ENCODE measurements at places on chromosomes 4 and X.
A peak's percentile ranks its signal among the peaks of the same experiment; 100 is the strongest.

DNA sequence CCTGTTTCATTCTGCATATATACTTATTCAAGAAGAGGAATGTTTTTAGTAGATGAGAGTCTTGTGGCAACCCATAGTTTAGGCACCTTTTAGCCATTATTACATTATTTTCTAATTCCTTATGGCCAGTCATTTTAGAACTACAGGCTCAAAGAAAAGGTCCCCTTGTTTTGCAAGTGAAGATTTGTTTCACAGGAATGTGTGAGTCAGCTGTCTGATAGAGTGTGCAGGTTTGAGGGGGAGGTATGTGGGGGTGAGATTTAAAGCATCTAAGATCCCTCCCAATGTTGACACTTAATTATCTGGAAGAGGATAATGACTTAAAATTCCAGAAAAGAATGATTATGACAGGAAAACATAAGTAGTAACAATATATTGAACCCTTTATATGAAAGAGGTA, 495.6 kb downstream of the KCNIP4 start:
- no peak for DNase-seq

- no peak for DNase-seq
These were observed 166.3 kb downstream of the FNIP2 start for GRCh38 chr4:158934996-158935669.

DNA sequence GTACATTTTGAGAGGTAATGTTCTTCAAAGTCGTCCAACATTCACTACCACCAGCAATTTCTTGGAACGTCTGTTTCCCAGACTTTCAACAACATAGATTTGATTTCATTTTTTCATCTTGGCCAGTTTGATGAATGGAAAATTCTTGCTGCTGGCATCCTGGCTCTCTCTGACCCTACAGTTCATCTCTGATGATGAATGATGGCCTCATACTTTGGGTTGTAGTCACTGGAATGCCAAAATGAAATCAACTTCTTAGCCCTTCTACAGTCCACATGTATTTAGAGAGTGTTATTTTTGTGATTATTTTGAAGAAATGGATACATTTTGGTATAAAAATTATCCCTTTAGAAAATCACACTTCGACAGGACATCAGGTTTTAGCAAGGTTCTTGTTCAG, 8.8 kb downstream of the CHST7 start:
- peak; percentile 26 for DNase-seq

GRCh38 chrX:44723426-44723825, 120.4 kb upstream of the DUSP21 start:
- DNase-seq, result no peak

DNA sequence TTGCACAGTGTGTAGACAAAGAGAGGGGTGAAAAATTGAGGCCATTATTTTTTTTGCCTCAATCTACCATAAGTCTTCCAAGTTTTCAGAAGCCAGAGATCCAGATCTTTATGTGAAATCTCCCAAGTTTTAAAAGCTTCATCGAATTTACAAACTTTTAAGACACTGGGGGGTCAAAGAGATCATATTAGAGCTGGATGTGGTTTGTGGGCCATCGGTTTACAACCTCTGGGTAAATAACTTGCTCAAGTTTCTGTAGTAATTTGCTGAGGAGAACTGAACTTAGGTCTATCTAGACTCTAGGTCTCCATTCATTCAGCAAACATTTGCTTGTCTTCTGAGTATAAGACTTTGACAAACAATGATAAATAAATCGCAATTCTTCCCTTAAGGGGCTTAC, 54.0 kb upstream of the CHRNA9 start:
- no peak for DNase-seq

- no peak for DNase-seq
These were observed 39.6 kb downstream of the KLF3 start for GRCh38 chr4:38703635-38704034.

GRCh38 chrX:115408771-115409400, 119.4 kb downstream of the LUZP4 start:
- DNase-seq, result no peak

DNA sequence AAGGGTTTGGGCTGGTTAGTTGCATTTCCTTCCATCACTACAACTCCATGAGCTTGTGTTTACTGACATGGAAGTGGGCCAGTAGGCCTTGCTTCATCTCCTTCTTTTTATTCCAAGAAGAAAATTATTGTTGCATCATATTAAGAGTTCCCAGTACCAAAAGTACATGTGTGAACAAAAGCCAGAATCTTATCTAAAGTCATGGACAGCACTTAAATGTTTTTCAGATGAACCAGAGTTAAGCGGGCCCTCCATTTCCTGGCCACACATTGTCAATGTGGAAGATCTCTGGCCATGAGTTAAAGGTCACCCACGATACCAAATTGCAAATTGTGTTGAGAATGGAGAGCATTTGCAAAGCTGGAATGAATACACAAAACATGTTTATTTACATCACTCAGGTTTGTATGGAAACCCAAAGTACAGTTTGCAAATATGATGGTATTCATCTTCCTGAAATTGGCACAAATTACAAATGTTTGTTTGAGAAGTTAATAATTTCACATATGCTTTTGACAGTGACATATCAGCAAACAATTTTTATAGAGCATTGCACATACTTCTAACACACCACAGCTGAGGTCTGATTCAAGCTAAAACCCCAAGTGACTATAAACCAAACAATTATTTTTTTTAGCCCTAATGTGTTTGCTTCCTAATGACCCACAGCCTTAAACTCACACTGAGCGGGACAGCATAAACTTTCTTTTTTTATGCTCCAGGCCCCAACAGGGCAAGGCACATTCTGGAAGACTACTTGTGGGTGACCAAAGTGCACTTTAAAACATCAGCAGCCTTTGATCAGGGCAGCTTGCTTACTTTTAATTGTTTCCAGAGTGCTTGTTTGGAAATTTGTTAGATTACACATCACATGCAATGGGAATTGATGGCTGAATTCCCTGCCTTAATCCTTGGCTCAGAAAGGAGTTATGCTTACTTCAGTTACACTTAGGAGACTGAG, 502.9 kb upstream of the SLIT2 start:
- DNase-seq, result peak; percentile 68

DNA sequence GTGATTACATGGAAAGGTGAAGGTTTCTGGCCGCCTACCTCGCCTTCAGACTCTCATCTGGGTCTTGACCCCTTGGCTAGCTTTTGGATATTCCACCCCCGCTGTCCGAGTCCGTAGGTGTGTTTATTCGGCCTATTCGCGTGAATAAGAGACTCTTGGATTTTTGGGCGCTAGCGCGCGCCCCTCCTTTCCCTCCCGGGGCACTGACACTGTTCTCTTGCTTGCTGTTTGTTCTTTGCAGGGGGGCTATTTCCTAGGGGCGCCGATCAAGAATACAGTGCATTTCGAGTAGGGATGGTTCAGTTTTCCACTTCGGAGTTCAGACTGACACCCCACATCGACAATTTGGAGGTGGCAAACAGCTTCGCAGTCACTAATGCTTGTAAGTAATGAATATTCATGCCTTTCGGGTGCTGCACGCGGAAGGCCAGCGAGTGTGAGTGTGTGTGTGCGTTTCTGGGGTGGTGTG, 932 bp downstream of the GRIA2 start:
- no peak for DNase-seq

- DNase-seq, result no peak
These were observed 80.8 kb upstream of the ACSL1 start for GRCh38 chr4:184906480-184907097.

- peak; percentile 17 for DNase-seq
These were observed 53.7 kb upstream of the TMPRSS11F start for GRCh38 chr4:68183417-68183816.

DNA sequence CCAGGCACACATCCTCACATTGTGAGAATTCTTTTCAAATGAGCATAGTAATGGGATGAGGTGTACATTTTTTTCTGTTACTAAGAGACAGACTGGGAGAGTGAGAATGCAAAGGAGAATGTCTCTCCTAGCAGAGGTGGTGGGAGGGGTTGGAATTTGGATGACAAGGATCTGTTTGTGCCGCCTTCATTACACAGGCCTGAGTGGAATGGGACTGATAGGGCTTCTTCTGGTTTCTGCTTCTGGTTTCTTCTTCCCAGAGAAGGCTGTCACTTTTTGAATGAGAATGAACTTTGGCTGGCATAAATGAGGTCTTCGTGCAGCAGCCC, 55.4 kb downstream of the C4orf51 start:
- peak; percentile 80 for DNase-seq

DNA sequence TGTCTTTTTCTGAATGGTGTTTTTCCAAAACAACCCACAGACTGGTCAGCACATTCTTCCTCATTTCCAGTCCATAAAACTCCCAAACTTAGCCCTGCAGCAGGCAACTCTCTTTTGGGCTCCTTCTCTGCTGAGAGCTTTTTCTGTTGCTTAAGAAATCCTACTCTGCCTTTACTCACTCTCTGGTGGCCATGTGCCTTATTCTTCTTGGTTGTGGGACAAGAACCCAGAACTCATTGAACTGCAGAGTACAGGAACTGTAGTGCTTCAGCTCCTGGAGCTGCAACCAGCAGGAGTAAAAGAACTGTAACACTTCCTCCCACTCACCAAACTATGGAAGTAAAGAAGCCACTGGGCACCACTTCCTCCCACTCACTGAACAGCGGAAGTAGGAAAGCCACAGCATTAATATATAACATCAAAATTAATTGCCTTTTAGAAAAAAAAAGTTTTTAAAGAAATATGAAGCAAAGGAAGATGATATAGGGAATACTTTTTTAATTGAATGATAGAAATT, 864.1 kb upstream of the PCDH10 start:
- DNase-seq, result no peak

- no peak for DNase-seq
These were observed 392.2 kb downstream of the OPHN1 start for GRCh38 chrX:68041110-68041509.

GRCh38 chr4:71487344-71487920, 148.6 kb downstream of the SLC4A4 start:
- DNase-seq, result no peak

- no peak for DNase-seq
These were observed 64.6 kb downstream of the HHIP start for GRCh38 chr4:144710526-144710912.

- DNase-seq, result no peak
These were observed 1.7 kb downstream of the SLAIN2 start for GRCh38 chr4:48343035-48343434.

DNA sequence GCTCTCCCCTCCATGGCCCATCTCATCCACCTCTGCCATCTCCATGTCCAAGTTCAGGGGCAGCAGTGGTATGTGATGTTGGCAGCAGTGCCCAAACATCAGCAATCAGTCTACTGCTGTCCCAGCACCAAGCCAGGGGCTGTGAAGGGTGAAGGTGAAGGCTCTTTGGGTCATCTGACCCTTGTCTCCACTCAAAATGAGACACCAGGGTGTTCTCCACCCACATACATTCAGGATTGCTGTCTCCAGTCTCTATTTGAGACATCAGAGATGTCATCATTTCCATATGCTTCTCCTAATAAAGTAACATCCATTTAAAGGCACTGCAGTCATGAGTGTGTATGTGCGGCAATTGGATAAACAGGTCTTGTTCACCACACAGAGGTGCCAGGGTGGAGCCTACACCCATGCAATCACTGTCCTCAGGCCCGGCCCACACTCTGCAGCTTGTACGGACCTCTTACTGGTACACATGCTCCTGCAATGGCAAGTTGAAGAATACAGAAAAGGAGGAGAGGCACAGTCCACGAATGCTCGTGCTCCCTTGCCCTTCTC, 22.2 kb downstream of the MAML3 start:
- DNase-seq, result no peak

GRCh38 chr4:10102474-10103332, 13.9 kb downstream of the WDR1 start:
- DNase-seq, result no peak

DNA sequence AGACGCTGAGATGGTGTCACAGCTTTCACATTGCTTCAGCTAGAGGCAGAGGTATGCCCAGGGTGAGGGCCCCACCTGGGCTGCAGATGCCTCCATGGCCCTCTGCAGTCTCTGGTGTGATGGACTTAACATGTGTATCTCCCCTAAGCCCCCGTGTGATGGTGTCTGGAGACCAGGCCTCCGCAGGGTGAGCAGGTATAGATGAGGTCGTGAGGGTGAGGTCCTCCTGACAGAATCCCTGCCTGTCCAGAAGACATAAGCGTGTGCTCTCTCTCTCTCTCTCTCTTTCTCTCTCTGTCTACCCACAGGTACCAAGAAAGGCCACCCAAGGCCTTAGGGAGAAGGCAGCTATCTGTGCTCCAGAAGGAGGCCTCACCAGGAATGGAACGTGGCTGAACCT, 50.9 kb downstream of the CPZ start:
- DNase-seq, result no peak

DNA sequence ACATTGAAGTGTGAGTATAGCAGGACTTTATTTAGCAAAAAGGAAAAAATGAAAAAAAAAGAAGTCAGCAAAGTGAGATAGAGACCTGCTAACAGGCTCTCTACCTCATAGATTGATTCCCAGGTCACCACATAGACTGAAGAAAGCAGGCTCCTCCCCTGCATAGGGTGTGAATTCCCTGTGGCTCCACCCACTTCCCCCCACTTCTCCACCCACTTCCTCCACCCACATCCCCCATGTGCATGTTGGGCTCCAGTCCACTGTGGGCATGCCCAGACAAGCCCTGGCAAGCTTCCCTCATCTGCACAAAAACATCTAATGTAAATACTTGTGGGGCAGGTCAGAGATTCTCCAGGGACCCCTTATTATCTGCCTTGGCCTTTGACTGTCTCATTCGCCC, 97.8 kb downstream of the TMEM47 start:
- DNase-seq, result peak; percentile 45

- DNase-seq, result no peak
These were observed 25.2 kb upstream of the AP1AR start for GRCh38 chr4:112206431-112206830.

DNA sequence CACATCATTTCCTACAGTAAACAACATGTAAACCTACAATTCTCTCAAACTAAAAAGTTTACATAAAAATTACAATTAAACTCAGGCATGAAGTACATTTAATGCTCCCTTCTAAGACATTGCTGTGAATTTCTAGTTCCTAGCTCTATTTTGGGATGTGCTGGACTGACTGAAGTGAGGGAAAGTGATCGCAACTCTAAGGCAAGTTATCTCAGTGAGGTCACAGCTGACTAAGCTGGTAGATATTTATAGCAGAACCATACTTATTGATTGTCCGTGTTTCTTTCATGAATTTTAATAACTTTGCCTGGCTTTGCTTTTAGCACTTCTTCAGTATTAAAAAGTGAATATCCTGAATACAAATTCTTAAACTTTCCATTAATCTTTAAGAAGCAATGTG, 570.4 kb upstream of the GALNTL6 start:
- no peak for DNase-seq

DNA sequence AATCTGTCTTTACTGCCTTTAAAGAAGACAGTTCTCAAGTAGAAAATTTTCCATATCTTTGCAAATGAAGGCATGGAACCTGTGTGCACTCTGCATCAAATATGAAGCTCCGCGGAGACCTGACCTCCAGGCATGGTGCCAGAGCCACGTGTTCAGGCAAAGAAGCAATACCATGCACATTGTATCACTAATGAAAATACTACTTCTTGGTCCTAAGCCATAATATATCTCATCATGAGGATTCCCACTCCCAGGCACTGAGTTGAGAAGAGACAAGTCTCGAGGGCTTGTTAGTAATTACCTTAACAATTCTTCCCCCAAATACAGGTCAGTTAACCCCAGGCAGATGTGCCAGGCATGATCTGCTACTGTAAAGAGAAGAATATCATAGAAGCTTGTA, 56.7 kb downstream of the PCDH19 start:
- DNase-seq, result peak; percentile 50

Data from MCF 10A (cell line).